Endothelial cell (in vitro differentiated cells): ENCODE measurements at places on chromosomes 7 and 10. TPM values are rescaled to one million over a fixed set of nuclear protein-coding genes. Genes with fewer than 3 reads are reported as not detected.

- no peaks in the 10 kb centered on the region for H3K36me3 ChIP-seq
- H3K4me3 ChIP-seq, result no peak overlapping the region
- DNase-seq, result no peak
- no peaks in the 10 kb centered on the region for H3K27me3 ChIP-seq
These were observed 217.7 kb upstream of the KCND2 start for GRCh38 chr7:120055300-120055699.

DNA sequence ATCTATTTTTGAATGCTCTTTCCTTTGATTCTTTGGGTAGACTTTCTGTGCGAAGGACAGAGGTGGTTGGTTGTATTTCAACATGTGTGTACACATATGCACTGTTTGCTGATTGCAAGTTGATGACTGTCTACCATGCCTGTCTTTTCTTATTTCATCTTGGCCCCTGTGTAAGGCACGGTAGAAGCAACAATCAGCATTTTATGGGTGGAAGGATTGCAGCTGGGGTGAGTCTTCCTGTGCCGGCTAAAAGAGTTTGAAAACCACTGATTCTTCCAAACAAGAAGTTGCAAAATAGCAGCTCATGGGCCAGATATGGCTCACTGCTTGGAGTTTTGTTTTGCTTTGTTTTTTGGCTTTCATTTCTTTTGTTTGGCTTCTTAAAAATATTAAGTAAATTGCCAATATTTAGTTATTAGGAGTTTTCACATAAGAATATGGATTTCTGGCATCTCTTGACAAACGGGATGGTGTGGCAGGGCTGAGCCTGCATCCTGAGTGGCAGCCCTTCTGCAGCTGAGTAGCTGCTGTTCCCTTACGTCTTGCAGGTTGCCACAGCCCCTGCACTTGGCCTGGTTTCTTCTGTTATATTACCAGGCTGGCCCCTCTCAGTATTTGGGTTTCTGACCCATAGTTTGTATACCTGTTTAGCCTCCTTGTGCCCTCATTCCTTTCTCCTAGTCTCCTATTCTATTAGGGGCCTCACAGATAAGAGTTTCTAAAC is 7.2 kb downstream of the ZNF862 start:
- H3K36me3 ChIP-seq, result peaks cover 9% of the 10 kb centered on the region
- no peak overlapping the region for H3K27ac ChIP-seq
- peak overlapping the region; percentile 7 for H3K4me3 ChIP-seq

DNA sequence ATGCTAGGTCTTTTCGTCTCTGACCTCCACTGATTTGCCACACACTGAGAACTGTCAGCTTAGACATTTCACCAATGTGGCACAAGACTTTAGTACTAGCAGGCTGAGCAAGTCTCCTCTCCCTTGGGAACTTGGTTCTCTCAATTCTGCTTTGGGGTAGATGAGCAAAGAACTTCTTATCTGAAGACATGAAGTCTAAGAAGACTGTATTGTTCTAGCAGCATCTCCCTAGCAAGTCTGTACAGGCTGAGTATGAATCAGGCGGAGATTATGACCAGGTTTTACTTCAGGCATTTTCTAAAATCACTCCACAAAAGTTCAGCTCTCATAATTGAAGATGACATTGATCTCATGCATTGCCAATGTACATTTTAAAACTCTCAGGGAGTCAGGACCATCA is 23.8 kb upstream of the STN1 start:
- H3K4me3 ChIP-seq, result no peak overlapping the region
- no peak for DNase-seq
- H3K27ac ChIP-seq, result no peak overlapping the region
- no peaks in the 10 kb centered on the region for H3K27me3 ChIP-seq
- H3K4me1 ChIP-seq, result no peaks in the 10 kb centered on the region

GRCh38 chr7:134071355-134072331 is 55.5 kb upstream of the LRGUK start:
- peaks cover 35% of the 10 kb centered on the region for H3K36me3 ChIP-seq
- H3K27me3 ChIP-seq, result peaks cover 5% of the 10 kb centered on the region
- no peak overlapping the region for H3K27ac ChIP-seq
- no peaks in the 10 kb centered on the region for H3K4me1 ChIP-seq
- DNase-seq, result no peak
- H3K4me3 ChIP-seq, result no peak overlapping the region

DNA sequence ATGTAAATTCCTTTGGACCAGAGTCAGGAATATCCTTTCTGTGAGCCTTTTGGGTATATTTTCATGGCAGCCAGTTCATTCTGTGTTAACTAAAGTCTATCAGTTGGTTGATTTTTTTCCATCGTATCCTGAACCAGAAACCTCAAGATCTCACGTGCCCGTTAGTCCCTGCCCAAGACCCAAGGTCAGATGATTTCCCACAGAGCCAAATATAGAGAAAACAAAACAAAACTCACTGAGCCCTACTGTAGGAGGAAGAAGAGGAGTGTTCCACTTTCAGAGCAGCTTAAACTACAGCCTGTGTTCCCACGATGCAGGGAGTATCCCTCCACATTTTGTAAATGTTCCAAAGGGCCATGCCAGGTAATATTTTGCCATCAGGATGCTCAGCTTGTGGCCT is 96.0 kb upstream of the ADO start:
- H3K4me3 ChIP-seq, result no peak overlapping the region
- H3K27me3 ChIP-seq, result no peaks in the 10 kb centered on the region
- DNase-seq, result no peak
- H3K4me1 ChIP-seq, result no peaks in the 10 kb centered on the region
- H3K36me3 ChIP-seq, result no peaks in the 10 kb centered on the region

- no peak for DNase-seq
- peaks cover 19% of the 10 kb centered on the region for H3K27me3 ChIP-seq
- H3K27ac ChIP-seq, result no peak overlapping the region
- peaks cover 26% of the 10 kb centered on the region for H3K36me3 ChIP-seq
- H3K4me3 ChIP-seq, result no peak overlapping the region
These were observed 16.6 kb downstream of the BUD23 start for GRCh38 chr7:73700069-73700423.

- H3K36me3 ChIP-seq, result no peaks in the 10 kb centered on the region
- DNase-seq, result no peak
- H3K27me3 ChIP-seq, result peaks cover 9% of the 10 kb centered on the region
- H3K27ac ChIP-seq, result no peak overlapping the region
- H3K4me3 ChIP-seq, result no peak overlapping the region
- H3K4me1 ChIP-seq, result peaks cover 21% of the 10 kb centered on the region
These were observed 21.6 kb upstream of the GIMAP8 start for GRCh38 chr7:150428671-150429451.

DNA sequence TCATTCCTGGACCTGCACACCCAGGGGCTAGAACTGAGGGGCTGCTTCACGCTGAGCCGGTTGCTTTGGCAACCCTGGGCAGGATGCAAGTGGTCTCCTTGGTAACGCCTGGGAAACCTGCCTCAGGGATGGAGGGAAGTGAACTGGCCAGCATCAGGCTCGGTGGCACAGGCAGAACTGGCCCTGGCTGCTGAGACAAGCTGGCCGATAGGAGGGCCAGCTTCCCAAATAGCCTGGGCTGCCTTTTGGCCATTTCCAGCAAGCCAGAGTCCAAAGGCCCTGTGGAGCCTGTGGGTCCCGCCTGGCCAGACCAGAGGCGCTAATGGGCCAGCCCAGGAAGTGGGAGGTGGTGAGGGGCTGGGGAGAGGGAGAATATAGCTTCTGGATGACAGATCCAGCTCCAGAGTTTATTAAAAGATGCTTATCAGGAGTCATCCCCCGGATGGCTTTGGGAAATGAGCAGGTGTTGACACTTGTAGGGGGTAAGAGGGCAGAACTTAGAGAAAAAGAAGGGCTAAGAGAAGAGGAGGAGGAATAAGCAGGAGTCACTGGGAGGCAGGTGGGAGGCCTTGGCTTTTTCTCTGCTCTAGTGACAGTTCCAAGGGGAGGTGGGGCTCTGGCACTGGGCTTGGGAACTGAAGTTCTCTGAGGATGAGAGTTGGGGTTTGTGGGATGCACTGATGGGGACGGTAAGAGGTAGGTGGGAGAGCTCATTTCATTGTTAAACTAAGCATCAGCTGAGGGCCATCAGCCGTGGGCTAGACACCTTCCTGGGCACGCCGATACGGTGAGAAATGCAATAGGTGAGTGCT is 9.6 kb downstream of the NEURL1 start:
- DNase-seq, result no peak
- no peak overlapping the region for H3K4me3 ChIP-seq
- H3K27ac ChIP-seq, result peak overlapping the region; percentile 53
- peaks cover 8% of the 10 kb centered on the region for H3K27me3 ChIP-seq

- peaks cover 4% of the 10 kb centered on the region for H3K27me3 ChIP-seq
- H3K27ac ChIP-seq, result no peak overlapping the region
- DNase-seq, result no peak
- H3K4me1 ChIP-seq, result peaks cover 44% of the 10 kb centered on the region
- no peak overlapping the region for H3K4me3 ChIP-seq
These were observed 15.0 kb downstream of the HTRA1 start for GRCh38 chr10:122476333-122476695.

GRCh38 chr7:1965579-1966294 is 267.0 kb downstream of the MAD1L1 start:
- peaks cover 5% of the 10 kb centered on the region for H3K27me3 ChIP-seq
- no peak for DNase-seq
- H3K36me3 ChIP-seq, result peaks cover 28% of the 10 kb centered on the region

- no peaks in the 10 kb centered on the region for H3K4me1 ChIP-seq
- no peak overlapping the region for H3K4me3 ChIP-seq
- peaks cover 5% of the 10 kb centered on the region for H3K27me3 ChIP-seq
- DNase-seq, result no peak
These were observed 107.3 kb downstream of the PDGFA start for GRCh38 chr7:412313-412710.

GRCh38 chr10:70887804-70888800 is at the start of gene PCBD1:
Gene PCBD1, minus strand, starts transcription at chr10:70888565. Its CDS starts 32 bp downstream, at chr10:70888533.
- peak within 1 kb of the TSS; percentile 87 for H3K4me3 ChIP-seq
- H3K27ac ChIP-seq, result no peak within 1 kb of the TSS

DNA sequence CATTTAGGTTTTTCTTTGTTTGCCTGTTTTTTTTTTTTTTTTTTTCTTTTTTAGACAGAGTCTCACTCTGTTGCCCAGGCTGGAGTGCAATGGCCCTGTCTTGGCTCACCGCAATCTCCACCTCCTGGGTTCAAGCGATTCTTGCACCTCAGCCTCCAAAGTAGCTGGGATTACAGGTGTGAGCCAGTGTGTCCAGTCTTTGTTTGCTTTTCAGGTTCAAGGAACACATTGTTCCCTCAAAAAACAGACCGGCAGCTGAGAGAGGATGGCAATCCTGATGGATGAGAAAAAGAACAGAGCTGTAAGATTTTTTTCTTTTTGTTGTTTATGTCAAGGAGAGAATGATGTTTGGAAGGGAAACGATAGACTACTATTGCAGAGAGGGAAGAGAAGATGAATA is 23.3 kb upstream of the RHOBTB1 start:
- H3K36me3 ChIP-seq, result no peaks in the 10 kb centered on the region
- peaks cover 10% of the 10 kb centered on the region for H3K4me1 ChIP-seq
- no peak overlapping the region for H3K4me3 ChIP-seq
- H3K27ac ChIP-seq, result no peak overlapping the region
- DNase-seq, result no peak
- H3K27me3 ChIP-seq, result peaks cover 3% of the 10 kb centered on the region

DNA sequence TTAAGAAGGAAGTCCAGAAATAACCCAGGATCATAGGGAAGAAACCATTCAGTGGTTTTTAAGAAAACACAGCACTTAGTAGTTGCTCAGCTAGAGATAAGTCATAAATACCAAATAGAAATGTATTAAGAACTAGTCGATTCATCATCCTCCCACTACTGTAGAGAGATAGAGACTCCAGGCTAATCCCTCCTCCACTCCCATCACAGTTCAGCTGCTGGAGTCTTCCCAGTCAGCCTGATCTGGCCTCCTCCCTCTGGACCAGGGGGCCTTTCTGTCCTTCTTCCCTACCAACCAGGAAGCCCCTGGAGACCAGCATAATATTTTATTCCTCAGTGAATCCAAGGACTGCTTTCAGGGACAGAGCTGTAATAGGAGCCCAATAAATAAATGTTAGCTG is 294.1 kb upstream of the YAE1 start:
- no peaks in the 10 kb centered on the region for H3K4me1 ChIP-seq
- no peaks in the 10 kb centered on the region for H3K27me3 ChIP-seq
- no peak for DNase-seq
- H3K27ac ChIP-seq, result no peak overlapping the region
- no peak overlapping the region for H3K4me3 ChIP-seq

- no peak for DNase-seq
- H3K27me3 ChIP-seq, result no peaks in the 10 kb centered on the region
- H3K4me1 ChIP-seq, result peaks cover 27% of the 10 kb centered on the region
- H3K27ac ChIP-seq, result peak overlapping the region; percentile 1
These were observed 22.4 kb upstream of the DMTF1 start for GRCh38 chr7:87129848-87130247.

- no peak for DNase-seq
- no peak overlapping the region for H3K4me3 ChIP-seq
- H3K4me1 ChIP-seq, result no peaks in the 10 kb centered on the region
- no peaks in the 10 kb centered on the region for H3K36me3 ChIP-seq
- no peak overlapping the region for H3K27ac ChIP-seq
These were observed 32.1 kb downstream of the ZMYND11 start for GRCh38 chr10:167383-167782.

DNA sequence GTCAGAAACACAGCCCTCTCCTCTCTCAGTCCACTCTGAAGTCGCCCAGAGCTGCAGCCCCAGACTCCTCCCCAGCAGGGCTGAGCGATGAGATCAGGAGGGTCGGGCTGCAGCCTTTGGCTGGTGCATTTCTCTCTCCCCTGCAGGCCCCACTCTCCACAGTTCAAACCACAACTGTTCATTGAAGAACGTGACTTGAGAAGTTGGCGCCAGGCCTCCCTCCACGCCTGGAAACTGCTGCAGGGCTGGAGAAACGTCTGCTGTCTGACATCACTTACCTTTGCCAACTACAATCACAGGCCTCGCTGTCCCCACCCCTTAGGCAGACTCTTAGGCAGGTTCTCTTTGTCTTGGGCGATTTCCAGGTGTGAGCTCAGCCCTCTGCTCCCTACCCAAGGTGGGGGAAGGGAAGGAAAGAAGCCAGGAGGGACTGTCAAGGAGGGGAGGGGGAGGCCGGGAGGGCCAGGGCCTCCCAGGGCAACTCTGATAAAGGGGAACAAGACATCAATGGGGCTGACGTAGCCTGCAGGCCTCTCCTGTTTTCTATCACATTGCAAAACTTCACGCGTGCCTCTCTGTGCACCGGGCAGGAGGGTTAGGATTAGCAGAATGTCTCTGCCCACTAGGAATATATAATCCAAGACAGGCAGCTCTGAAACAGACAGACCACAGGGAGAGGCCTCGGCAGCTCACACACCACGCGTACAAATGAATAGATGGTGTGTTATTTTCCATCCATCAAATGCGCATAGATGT is 32.7 kb downstream of the CALML5 start:
- H3K36me3 ChIP-seq, result peaks cover 11% of the 10 kb centered on the region
- H3K27ac ChIP-seq, result no peak overlapping the region
- H3K4me1 ChIP-seq, result peaks cover 45% of the 10 kb centered on the region
- DNase-seq, result no peak

PPA1 gene
- 56.3 TPM for total RNA-seq

CPA2 gene
- not detected for total RNA-seq

TACR2 gene
- not detected for total RNA-seq

RPA3 gene
- 23.6 TPM for total RNA-seq

GLI3 gene
- 24.9 TPM for total RNA-seq

A1CF gene
- total RNA-seq, result not detected

KAZALD1 gene
- total RNA-seq, result 10.6 TPM

NEUROD6 gene
- not detected for total RNA-seq
